Activated CD8-positive, alpha-beta T cell treated with anti-CD3 and anti-CD28 coated beads for 36 hours (primary cell): ENCODE measurements at places on chromosomes 6 and 20.

DNA sequence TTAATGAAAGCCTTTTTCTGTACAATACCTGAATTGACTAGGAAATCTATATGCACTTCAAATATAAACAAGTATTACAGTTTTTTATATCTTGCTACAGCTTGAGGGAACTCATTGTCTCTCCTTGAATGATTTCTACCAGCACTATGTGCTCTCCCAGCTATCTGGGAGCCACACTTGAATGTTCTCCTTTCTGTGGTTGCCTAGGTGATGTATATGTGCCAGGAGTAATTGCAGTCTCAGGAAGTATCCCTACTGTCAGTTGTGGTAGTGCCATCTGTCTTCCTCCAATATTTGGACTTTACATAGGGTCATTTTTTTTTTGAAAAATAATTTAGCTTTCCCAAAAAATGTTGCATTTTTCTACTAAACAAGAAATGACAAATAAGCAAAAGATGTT lies 288.0 kb upstream of the PLCB4 start:
- no peak for DNase-seq

GRCh38 chr6:155260686-155261085 lies 3.1 kb upstream of the CLDN20 start:
- DNase-seq, result no peak

GRCh38 chr6:90044833-90045381 lies 150.6 kb downstream of the GJA10 start:
- no peak for DNase-seq

DNA sequence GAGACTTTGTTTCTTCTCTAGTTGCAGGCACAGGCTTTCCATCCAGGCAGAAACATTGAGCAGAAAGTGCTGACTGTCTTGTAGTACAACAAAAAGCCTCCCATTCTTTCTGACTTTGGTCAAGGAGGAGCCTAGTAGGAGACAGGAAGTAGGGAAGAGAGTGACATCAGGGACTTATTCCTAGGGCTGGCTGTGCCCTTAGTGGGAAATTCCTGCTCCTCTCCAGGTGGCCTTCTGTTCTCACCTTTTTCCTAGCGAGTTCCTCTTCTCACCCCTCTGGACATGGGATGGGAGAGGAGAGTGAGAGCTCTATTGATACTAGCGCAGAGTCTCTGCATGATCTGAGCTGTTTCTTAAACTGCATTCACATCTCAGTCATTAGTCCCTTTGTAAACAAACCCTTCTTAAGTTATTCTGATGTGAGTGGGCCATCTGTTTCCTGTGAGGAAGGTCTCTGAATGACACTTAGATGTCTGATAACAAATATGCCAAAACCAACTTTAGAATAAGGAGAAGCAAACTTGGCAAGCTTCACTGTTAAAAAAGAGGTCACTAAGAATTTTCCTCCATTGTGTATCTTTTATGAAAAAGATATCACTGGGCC lies 455.0 kb downstream of the GJA1 start:
- DNase-seq, result no peak

GRCh38 chr6:161631676-161632194 lies 357.9 kb upstream of the AGPAT4 start:
- DNase-seq, result no peak

- DNase-seq, result no peak
These were observed 33.9 kb downstream of the RIPOR2 start for GRCh38 chr6:24901698-24902328.

DNA sequence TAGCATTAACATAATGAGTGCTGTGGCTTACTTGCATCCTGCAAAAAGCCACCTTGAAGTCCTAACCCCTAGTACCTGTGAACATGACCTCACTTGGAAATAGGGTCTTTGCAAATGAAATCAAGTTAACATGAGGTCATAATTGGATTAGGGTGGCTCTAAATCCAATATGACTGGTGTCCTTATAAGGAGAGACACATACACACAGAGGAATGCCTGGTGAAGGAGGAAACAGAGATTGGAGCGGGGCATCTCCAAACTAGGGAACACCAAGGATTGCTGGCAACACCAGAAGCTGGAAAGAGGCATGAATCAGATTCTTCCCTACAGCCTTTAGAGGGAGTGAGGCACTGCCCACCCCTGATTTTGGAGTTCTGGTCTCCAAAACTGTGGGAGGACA lies 17.6 kb upstream of the RPS6KA2 start:
- DNase-seq, result no peak

DNA sequence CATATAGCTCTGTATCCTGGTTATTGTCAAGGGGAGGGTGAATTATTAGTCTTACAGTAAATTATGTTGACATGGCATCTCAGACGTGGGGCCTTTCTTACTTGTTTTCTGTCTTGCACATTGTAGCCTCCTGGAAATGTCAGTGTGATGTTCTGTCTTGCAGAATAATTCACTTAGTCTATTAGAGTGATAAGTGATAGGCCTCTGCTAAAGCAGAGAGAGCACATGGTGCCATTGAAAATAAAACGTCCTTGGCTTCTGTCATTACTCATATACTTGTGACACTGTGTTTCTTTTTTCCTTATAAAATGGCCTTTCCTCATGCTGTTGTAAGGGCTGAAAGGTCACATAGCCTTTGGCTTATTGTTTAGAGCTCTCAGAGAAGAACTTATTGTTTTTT lies 531.0 kb downstream of the EPM2A start:
- DNase-seq, result no peak

DNA sequence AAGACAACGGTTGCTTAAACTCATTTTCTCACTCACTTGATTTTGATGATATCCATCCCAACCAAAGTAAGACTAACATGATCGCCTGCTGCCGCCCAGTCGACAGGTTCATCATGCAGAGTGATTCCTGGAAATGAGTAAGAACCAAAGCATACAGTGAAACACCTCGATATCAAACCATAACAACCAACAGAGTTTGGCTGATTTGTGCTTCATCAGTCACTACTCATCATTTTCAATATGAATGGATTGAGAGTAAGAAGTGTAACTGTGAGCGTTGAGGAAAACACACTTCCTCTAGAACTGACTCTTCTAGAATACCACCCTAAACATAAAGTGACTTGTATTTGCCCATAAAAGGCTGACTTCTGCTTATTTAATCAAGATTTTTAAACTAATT lies 29.2 kb upstream of the ALDH8A1 start:
- peak; percentile 77 for DNase-seq

DNA sequence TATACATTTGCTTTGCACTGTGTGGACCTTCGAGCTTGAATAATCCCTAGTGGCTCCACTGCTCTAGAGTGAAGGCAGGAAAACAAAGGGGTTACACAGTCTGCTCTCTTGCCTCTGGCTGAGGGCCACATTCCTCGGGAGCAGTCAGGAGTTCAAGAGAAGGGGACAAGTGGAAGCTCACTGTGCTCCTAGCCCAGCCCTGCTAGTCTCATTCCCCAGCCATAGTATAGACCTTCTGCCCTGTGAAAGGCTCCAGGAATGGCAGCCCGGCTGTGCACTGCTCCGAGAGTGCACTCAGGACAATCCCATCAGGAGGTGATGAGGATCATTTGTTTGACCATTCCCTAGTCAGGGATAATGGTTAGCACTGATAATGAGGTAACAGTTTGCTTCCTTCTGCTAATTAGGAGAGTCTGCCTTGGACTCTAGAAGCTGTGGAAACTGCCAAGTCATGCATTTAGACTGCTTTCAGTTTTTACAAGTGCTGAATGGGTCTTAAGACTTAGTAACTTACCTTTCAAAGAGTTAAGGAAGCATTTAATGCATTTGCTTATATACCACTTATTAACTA lies 8.5 kb downstream of the IYD start:
- DNase-seq, result no peak

DNA sequence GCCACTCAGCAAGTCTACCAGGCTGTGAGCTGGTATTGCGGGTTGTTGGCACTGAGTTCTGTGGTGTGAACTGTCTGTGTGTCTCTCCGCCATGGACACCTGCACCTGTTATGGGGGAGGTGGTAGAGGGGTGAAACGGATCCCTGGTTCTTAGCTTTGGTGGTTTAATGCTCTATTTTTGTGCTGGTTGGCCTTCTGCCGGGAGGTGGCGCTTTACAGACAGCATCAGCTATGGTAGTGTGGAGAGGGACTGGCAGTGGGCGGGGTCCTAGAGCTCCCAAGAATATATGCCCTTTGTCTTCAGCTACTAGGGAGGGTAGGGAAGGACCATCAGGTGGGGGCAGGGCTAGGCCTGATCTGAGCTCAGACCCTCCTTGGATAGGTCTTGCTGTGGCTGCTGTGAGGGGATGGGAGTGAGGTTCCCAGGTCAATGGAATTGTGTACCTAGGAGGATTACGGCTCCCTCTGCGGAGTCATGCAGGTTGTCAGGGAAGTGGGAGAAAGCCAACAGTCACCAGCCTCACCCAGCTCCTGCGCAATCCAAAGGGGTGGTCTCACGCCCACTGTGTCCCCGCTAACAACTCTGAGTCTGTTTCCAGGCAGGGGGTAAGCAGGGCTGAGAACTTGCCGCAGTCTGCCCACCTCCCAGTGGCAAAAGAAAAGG lies 154.3 kb downstream of the CCDC170 start:
- DNase-seq, result peak; percentile 30

- no peak for DNase-seq
These were observed 149.1 kb upstream of the BEND3 start for GRCh38 chr6:107264357-107264840.

DNA sequence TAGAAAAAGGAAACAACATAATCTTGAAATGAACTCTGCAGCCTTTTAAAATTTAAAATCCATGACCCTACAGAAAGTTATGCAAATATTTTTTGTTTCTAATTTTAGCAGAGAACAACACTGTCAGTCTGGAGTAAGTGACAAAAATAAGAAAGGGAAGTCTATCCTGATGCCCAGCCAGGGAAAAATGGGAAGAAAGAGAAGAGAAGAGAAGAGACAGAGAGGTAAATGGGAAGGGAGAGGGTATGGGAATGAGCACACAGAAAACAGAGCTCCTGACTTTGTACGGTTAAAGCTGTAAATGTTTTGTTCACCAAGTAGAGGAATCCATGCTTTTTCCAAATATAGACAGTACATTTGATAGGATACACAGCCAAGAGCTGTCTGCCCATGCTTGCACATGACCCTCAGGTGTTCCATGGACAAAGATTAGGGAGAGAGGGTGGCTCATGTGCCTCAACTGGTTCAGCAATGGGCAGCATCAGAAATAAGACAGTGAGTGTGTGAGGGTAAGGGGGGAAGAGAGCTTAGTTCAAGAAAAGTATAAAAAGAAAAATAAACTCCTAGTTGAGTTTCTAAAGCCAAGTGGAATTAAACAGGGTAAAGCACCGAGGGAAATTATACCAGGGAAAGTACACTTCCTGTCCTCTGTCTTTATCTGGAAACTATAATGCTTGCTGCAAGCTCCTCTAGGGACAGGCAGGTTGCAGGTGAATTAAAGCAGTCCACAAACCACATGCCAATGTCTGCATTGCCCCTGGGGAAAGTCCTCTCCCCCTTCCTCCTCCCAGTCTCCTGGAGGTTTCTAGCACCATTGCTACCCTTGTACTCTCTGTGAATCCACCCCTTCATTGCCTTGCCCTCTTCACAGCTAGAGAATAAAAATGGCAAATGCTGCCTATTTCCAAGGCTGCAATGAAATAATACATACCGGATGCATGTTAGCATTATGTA lies 30.0 kb downstream of the MAP3K5 start:
- DNase-seq, result no peak

DNA sequence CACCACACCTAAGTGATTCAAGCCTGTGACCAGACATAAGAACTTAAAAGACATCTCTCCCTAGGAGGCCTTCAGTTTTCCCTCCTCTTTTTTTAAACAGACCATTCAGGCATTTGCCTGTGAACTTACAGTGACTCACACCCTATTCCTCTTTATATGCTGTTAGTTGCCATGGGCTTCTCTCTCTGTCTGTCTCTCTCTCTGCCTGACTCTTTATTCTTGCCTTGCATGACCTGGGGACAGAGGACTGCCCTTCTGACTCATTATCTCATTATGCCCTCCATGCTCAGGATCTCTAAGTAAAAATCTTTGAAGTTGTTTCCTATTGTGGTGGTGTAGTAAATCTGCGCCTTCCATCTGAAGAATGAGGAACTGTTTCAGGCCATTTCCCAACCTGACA lies 442.2 kb upstream of the MAN1A1 start:
- no peak for DNase-seq

DNA sequence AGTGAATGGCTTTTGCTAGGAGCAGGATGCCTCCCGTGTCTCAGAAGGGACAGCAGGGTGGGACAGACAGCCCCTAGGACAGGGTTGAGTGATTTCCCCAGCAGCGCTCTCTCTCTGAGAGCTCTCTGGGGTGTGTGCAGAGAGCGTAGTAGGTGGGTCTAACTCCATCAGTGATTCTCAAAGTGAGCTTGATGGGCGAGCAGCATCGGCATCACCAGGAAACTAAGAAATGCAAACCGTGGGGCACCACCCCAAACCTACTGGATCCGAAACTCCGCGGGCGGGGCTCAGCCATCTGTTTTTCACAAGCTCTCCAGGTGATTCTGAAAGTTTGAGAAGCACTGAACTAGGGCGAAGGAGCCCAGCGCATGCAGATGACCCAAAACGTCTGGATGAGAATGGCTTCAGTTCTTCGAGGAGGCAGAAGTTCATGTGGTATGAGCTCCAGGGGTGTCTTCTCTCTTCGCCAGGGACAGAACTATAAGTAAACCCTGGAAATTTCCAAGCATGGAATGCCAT lies 119.6 kb upstream of the RNF24 start:
- DNase-seq, result no peak

GRCh38 chr20:50146732-50147662 lies 6.5 kb downstream of the PEDS1 start:
- DNase-seq, result peak; percentile 87
